ENCODE measurements at places on chromosomes 6 and 20. TPM values are rescaled to one million over a fixed set of nuclear protein-coding genes. Genes with fewer than 3 reads are reported as not detected.

DYNLT1 gene
- 86.4 TPM for total RNA-seq

DNA sequence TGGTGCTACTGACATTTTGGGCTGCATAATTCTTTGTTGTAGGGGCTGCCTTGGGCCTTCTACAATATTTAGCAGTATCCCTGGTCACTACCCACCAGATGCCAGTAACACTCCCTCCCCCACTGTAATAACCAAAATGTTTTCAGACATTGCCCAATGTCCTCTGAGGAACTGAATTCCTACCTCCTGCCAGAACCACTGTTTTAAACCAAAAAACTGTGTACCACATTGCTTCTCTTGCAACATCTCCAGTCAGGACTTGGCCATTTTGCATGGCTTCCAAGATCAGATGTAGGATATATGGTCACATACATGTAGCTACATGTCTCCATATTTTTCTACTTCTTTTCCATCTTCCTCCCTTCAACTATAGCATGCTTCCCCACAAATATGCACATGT lies 97.4 kb upstream of the IFNGR1 start:
- no peak for DNase-seq

GRCh38 chr6:16446273-16446672 lies 207.9 kb downstream of the GMPR start:
- no peak for DNase-seq

- no peak for DNase-seq
These were observed 1.4 kb downstream of the SOX12 start for GRCh38 chr20:326645-327185.

GRCh38 chr6:14200047-14200446 lies 82.5 kb downstream of the CD83 start:
- DNase-seq, result no peak

All from activated CD8-positive, alpha-beta T cell treated with anti-CD3 and anti-CD28 coated beads, Interleukin-2, amount 10 ng/mL, durations not matched to agents 7 days and 5 days (primary cell).